ENCODE measurements at places on chromosomes 16 and 17. TPM values are rescaled to one million over a fixed set of nuclear protein-coding genes. Genes with fewer than 3 reads are reported as not detected.

The HIC1 gene
- total RNA-seq, result 1.5 TPM

The PGAP3 gene
- 36.9 TPM for total RNA-seq

The TLCD1 gene
- 3.1 TPM for total RNA-seq

GRCh38 chr17:2687074-2687418, 24.5 kb downstream of the CLUH start:
- DNase-seq, result no peak

GRCh38 chr17:10735821-10736220, 6.0 kb upstream of the TMEM220 start:
- DNase-seq, result no peak

DNA sequence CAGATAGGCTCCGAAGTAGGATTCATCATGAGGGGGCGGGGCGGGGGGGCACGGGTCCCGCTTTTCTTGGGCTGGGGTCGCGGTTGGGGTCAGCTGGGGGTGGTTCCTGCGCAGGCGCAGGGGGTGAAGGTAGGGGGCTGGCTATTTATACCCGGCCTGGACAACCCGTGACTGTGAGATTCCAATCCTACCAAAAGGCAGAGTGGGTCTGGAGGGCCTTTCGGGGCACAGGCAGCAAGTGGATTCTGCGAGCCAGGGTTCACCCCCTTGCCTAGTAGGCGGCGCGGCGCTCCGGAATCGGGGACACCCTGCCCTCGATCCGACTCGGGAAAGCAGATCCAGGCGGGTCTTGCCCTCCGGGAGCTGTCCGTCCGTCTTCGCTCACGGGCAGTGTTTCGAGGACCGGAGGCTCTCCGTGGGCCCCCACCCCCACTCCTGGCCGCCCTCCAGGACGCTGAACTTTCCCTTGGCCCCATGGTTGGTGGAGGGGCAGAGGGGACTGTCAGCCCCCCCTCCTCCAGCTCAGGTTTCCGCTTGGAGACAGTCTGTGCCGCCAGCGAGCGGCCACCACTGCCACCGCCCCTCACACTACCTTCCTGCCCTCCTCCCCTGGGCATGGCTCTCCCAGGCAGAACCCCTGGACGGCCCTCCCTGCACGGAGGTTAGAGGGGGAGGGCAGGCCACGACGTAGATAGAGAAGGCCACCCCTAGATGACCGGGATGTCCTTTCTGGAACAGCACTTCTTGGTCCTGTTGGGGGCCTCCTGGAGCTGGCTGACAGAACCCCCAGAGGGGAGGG, 634 bp downstream of the SLC2A4 start:
- peak; percentile 47 for DNase-seq

- no peak for DNase-seq
These were observed 22.5 kb upstream of the MAF start for GRCh38 chr16:79623062-79623461.

The EVI2A gene
- total RNA-seq, result 49.3 TPM

All from B cell (primary cell).